ENCODE measurements at places on chromosomes 5 and 9.

- DNase-seq, result no peak
Measured at GRCh38 chr5:151614565-151614964, 23.4 kb upstream of the FAT2 start.

DNA sequence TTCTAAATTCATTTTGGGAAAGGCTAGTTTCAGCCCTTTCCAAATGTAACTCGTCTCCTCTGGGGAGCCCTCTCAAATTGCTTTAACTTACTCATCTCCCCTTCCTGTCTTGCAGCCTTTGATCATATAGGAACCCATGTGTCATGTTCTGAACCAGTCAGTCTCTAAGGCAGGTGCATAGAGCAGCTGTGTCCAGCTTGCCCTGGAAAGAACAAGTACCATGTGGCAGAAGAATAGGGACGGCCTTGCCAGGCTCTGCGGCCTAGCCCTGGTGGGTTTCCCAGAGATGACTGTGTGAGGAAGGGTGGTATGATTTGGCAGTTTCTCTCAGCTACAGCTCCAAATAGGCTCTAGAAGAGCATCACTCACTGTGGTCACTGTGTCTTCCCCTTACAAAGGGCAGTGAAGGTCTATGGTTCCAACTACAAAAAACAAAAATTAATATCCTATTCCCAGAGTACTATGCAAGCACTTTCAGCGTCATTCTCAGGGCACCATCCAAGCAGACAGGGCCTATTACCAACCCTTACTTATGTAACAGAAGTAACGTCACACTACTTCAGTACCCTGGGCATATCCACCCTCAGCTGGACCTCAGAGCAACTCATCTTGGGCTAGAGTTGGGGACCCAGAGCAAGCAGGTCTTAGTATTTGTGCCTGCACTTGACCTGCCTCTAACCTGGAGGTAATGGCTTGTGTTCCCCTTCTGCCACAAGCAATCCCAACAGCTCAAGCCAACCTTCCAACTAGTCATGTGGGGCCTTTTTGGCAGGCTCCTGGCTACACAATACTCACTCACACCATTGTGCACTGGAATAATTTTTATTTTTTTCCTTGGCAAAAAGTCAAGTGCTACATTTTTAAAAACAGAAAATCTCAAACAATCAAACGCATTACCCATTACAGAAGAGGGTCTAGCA, 37.2 kb upstream of the UBAP2 start:
- DNase-seq, result no peak

DNA sequence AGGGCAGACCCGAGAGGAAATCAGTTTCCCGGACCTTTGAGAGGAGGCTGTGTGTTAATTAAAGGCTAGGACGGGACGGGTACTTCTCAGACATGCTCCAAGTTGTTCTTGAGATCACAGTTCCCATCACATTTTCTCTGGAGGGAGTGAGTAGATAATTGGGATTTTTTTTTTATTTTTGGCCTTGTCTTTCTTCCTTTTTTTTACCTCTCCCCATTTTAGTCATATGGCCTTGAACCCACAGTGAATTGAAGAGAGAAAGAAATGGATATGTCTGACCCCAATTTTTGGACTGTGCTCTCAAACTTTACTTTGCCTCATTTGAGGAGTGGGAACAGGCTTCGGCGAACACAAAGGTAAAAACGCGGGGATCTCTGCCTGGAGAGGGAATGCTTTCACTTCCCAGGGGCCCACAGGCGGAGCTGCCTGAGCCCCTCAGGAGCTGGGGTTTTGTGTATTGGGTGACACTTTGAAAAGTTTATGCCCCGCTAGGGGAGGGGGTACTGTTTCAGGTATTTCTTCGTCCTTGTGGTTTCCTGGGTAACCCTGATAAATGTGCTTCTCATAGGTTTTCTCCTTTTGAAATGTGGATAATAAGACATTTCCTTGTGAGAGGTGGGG, 191.8 kb downstream of the CD180 start:
- no peak for DNase-seq

- no peak for DNase-seq
Measured at GRCh38 chr5:112919972-112920371, 2.1 kb downstream of the REEP5 start.

DNA sequence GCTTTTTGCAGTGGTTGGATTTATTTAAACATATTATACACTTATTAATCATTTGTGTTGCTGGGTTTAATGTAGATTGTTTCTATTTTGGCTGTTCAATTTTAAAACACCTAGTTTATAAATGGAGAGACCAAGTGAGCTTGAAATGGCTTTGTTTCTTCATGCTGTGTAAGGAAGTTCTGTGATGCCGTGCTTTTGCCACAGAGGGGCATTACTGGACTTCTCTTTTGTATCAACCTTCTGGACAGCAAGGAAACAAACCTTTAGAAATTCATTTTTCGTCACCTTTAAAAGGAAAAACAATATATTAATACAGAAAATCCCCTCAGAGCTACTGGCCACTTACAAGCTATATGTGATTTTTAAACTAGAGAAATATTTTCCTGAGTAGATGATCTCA, 81.9 kb downstream of the DMRTA1 start:
- DNase-seq, result no peak

DNA sequence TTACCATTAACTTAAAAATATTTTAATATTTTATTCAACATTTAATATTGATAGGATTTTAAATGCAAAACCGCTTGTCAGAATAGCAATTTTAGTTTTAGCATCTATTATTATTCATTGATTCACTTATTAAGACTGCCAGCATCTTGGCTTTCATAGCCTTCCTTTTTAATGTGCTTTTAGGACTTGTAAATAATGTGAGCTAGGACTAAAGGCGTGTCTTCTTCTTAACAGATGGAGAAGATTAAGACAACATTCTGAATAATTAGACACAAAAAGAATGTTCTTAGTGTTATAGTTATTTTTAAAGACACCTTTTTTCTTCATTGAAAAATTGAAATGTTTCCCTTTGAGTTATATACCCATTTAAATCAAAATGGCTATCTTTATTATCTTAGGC, 6.9 kb downstream of the IL31RA start:
- DNase-seq, result no peak

DNA sequence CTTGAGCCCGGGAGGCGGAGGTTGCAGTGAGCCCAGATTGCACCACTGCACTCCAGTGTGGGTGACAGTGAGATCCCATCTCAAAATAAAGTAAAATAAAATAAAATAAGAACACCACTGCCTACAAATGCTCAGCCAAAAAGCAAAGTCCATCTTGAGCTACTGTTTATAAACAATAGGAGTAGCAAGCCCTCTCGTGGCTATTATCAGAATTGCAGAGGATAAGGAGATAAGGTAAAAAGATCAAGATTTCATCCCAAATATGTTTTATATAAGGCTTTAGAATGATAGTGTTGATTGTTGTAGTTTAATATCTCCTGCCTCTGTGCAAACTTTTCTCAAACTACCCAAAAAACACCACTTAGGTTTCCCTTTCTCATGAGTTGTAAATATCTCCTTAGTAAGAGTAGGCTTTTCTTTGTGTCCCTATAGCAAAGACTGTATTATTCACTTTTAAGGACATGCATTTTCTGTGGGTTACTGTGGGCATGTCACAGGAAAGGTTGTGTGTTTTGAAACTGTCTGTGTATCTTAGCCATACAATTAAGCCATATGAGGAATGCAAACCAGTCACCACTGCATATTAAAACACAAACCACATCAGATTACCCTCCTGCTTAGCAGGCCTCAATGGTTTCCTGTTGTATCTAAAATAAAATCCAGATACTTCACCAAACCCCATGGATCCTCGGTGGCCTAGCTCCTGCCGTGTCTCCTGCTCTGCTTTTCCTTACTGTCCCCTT, 31.8 kb upstream of the CKS2 start:
- DNase-seq, result no peak

DNA sequence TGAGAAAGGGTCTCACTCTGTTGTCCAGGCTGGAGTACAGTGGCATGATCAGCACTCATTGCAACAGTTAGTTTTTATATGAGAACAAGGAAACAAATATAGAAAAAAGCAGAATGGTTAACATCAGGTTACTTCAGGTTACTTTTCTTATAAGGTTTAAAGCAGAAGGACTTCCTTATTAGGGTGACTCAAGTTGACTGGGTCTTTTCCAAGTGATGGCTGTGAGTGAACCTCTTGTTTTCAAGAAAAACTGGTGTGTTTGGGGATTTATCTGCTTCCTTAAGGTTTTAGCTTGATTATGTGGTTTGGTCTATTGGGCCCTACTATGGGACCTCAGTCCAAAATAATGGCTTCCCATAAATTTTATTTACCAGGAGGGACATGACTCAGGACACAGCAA, 99.2 kb downstream of the ARRDC3 start:
- no peak for DNase-seq

- DNase-seq, result no peak
Measured at GRCh38 chr9:32359452-32359851, 25.0 kb upstream of the ACO1 start.

DNA sequence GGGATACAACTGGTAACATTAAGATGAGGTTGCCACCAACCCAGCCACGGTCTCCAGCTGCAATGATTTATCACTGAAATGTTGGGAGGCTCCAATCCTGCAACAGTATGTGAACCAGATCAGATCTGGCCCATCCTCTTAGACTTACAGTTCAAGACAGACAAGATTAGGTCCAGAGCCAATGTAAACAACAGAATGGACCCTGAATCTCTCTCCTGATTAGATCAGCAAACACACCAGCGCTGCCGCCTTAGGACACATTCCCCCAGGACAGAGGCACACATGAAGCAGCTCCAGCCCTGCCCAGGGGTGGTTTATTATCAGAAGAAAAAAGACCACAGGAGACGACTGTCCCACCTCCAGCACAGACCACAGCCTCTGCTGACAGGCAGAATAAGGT, 82.1 kb downstream of the SLIT3 start:
- DNase-seq, result no peak

DNA sequence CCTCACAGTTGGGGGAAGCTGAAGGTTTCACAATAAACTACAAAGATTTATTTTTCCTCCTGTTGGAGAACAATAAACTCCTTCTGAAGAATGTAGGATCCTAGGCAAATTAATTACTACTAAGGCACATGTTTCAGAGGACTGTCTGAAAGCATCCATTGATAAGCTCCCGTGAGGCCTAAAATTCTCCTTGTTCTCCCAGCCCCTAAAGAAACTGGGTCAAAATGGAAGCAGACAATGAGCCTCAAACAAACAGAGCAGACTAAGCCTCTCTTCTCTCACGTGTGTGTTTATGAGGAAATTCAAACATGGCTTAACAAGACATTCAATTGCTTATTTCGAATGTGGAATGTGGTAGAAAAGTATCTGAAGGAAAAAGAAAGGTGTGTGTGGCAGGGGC, 249.0 kb downstream of the GLIS3 start:
- DNase-seq, result no peak

- no peak for DNase-seq
Measured at GRCh38 chr5:98771382-98772109, 1.9 kb upstream of the RGMB start.

- no peak for DNase-seq
Measured at GRCh38 chr5:147666419-147666818, 116.1 kb downstream of the JAKMIP2 start.

GRCh38 chr5:31247381-31247780, 53.9 kb downstream of the CDH6 start:
- DNase-seq, result no peak

DNA sequence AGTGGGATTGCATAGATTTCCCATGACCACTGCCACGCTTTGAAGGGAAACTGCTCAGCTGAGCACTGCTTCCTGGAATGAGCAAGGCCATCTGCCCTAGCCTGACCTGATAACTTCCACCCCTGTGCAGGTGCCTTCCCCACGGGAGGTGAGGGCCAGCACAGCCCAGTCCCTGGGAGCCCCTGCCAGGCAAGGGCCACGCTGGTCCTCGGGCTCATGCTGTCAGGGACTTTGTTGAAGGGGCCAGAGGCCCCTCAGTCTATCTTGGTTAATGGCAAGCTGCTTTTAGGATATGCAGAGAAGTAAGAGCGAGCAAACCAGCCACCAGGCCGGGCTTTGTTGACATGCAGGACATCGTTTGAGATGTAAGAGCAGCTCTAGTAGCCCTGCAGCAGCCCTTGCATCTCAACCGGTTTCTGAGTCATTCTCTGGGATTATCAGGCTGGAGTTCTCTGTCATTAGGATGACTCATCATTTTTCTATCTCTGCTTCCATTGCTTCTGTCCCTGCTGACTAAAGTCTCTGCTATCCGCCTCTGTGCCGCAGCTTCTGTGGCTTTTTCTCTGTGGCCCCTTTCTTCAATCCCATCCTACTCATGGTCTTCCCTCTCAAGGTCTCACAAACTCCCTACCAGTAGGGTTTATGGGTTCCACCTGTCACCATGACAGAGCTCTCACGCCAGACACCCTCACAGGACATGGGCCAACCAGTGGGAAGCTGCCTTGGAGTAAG, 30.6 kb upstream of the IQGAP2 start:
- no peak for DNase-seq

DNA sequence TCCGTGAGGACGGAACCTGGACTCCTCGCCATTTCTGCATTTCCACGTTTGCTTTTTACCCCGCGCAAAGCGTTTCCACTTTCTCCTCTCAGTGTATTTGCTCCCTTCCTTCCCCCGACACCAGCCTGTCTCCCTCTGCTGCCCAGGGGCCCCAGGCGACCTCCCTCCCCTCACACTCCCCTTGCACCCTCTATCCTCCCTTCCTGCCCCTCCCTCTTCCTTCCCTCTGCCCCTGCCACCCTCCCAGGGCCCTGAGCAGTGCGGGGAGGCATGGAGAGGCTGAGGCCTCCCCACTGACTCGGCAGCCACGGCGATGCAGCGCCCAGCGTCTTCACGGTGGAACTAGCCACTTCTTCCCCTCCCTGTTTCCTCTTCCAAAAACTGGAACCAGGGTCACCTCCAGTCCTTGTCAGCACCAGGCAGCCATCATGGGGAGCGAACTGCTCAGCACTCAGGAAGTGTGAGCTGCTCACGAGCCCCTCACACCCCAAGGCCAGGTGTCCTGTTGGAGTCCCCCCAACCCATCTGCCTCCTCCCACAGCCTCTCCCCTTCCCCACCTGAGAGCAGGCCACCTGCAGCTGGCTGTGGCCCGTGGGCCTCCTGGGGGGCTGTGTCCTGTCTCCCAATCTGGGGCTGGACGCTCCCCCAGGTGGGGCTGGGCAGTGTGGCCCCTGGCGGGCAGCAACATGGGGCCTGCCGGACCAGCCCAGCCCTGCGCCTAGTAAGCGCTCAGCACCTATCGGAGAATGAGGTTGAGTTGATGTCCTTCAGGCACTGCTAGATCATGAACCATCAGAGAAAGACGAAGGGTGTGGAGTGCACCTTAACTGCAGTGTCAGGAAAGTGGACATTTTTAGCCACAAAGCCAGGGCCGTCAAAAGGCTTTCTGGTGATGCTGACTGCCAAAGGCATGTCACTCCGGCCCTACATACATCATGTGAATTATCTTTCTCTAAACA, 17.5 kb downstream of the UBE2QL1 start:
- DNase-seq, result no peak

GRCh38 chr9:89701221-89701798, 96.5 kb downstream of the GADD45G start:
- DNase-seq, result no peak

- no peak for DNase-seq
Measured at GRCh38 chr5:169197343-169197742, 103.6 kb downstream of the SLIT3 start.

Data from activated T-helper 1 cell treated with anti-CD3 and anti-CD28 coated beads, Interleukin-2, amount 50 U/mL, for 16 hours (primary cell).